Airway epithelial cell (primary cell): ENCODE measurements at places on chromosomes 16 and 17. TPM values are rescaled to one million over a fixed set of nuclear protein-coding genes. Genes with fewer than 3 reads are reported as not detected.

The ASB16 gene
- not detected in 2 replicates for total RNA-seq

The SMIM36 gene
- total RNA-seq: not detected in 2 replicates

The ABCA6 gene
- total RNA-seq: 0.21 TPM in 1 of 2 replicates, not detected in the other

The KRTAP1-3 gene
- not detected in 2 replicates for total RNA-seq

The NHLRC4 gene
- total RNA-seq: 0.28 TPM in 1 of 2 replicates, not detected in the other

The HS3ST3B1 gene
- total RNA-seq: 3.4 and 4.6 TPM in 2 replicates

The NOG gene
- total RNA-seq: 0.09 and 1.5 TPM in 2 replicates

The VPS35L gene
- 23.2 and 26.1 TPM in 2 replicates for total RNA-seq

The OTOA gene
- not detected in 2 replicates for total RNA-seq

The MARCHF10 gene
- not detected in 2 replicates for total RNA-seq

The QPRT gene
- total RNA-seq: 1.2 and 2.7 TPM in 2 replicates

The HBZ gene
- total RNA-seq: not detected in 2 replicates

The ZSCAN10 gene
- total RNA-seq: not detected in 2 replicates

The TBX6 gene
- total RNA-seq: 1.2 and 3.3 TPM in 2 replicates

The MYLK3 gene
- total RNA-seq: 0.28 TPM in 1 of 2 replicates, not detected in the other

The SHISA6 gene
- total RNA-seq: not detected in 2 replicates
